Left ventricle myocardium inferior (tissue), 1 donor: ENCODE measurements at places on chromosomes 4 and X.

DNA sequence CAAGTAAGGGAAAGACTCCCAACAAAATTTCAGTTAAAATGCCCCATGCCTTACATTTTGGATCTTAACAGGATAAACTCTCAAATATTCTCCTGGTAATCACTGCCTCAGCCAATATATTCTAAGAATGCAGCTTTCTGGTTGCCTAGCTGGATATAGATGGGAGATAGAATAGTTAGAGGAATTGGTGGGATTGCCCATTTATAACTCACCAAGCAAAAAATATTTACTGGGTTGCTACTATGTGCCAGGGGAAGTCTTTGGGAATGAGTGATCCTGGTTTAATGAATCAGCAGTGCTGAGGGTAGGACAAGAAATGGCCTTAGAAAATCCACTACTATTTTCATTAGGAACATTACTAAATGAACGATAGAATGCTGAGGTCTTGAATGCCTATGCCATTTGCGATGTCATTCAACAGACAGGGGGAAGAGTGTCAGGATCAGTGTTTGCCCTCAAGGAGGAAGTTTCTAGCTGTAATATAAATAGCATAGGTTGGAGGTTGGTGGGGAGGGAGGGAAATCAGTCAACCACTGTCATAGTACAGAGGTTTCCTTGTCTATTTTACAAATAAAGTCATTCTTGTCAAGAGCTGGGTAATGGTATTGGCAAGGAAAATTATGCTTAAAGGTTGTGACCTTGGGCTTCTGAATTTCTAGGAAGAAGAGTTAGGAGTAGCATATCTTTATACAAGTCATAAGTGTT, 63.5 kb downstream of the ENOPH1 start:
- DNase-seq, result no peak

DNA sequence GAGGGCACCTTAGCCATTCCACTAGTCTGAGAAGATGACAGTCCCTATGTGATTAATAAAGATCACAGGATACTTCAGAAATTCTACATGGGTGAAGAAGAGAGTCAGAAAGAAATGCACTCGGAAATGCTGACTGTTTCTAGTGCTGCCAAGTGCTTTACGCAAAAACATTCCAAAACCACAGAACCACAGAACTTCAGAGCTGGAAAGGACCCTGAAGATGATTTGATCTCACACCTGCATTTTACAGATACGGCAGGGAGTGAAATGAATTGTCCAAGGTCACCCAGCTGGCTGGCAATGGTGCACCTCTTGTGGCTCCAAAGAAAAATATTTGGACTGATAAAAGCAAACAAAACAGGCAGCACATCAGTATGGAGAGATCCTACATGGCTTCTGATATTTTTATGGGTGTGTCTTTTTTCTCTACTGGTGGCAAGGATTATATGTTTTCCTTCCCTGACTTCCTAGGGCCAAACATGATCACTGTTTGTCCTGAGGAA, 115.9 kb downstream of the MAML3 start:
- no peak for DNase-seq

DNA sequence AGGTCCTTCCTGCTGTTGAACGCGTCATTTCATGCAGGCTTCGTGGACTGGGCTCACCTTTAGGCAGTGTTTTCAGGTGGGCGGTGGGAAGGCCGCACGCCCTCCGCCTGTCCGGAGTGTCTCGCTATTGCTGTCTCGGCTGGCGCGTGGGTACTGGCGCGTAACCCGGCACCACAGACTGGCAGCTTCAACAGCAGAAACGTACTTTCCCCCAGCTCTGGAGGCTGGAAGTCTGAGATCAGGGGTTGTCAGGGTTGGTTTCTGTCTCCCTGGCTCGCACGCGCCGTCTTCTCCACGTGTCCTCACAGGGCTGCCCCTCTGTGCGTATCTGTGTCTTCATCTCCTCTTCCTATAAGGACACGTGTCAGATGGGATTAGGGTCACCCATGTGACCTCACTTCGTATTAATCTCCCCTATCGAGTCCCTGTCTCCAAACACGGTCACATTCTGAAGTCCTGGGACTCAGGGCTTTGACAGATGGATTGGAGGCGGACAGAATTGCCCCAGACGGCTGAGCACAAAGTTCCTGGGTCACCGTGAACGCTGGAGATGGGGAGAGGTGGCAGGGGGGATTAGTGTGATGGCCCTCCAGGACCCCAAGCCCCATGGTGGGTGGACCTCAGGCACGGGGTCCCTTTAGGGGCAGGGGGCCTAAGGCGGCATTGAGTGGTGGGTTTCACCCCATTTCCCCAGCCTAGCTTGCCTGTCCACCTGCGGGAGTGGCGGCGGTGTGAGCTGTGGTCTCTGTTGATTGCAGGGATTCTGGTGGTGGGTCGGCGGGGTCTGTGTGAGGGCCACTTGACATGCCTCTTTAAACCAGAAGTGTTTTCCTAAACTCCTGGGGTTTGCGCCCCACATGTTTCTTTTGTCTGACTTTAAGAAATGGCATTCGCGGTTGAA, 83.4 kb upstream of the LRPAP1 start:
- no peak for DNase-seq

- no peak for DNase-seq
These were observed 50.4 kb downstream of the USP11 start for GRCh38 chrX:47283015-47283771.

DNA sequence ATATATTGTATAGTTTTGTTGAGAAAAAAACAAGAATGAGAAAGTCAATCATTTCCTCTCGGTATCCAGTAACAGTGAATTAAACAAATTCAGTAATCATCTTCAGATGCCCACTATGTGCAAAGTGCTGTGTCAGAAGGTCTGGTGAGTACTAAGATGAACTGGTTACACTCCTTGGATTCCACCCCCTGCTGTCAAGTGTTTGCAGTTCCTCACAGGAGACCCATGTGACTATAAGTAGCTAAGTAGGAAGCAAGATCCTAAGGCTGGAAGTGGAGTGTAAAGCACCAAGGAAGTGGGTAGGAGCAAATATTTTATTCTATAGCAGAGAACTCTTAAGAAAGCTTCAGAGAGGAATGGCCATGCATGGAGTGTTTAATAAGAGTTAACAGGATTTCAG, 73.6 kb downstream of the SNX25 start:
- no peak for DNase-seq

DNA sequence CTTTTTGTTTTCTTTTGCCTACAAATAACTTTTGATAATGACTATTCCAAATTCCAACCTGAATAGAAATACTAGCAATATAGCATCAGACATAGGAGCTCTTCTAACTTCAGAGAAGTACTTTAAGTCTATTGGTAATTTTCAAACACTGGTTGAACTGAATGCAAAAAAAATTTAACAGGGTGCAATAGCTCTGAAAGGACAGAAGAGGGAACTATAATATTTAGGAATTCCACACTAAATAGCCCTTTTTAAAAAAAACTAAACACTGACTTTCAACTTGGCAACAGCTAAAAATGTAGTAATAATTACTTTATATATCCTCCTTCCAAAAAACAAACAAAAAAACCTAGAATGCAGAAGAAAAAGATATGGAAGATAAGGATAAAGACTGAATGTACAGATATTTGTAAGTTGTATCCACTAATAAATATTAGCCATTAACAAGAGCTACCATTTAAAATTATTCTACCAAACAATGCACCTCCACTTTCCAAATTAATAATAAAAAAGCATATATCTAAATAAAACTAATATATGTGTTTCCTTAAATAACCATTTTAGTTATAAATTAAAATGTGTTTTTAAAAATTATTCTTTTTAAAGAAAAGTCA, 81.4 kb downstream of the FBXW7 start:
- no peak for DNase-seq

GRCh38 chrX:9885150-9885549, 82.0 kb upstream of the CLDN34 start:
- DNase-seq, result peak; percentile 44

- DNase-seq, result no peak
These were observed 1.3 kb upstream of the USP51 start for GRCh38 chrX:55490974-55491373.

DNA sequence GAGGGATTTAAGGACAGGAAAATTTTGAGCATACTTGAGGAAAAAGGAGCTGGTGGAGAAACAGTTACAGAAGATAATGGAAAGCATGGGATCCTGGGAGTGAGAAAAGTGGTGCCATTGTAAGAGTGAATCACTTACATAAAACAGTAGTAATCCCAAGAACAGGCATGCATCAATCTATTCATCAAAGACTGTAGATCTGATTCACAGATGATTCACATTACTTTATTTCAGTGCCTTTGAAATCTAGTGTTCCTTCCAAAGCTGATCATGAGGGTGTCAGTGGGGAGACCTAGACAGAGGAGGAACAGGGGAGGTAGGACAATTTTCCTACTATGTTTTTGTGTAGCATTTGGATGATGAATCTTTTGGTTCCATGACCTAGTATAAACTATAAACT, 102.7 kb downstream of the TAB3 start:
- DNase-seq, result no peak

GRCh38 chrX:30495468-30495867, 82.1 kb downstream of the TASL start:
- DNase-seq, result no peak

DNA sequence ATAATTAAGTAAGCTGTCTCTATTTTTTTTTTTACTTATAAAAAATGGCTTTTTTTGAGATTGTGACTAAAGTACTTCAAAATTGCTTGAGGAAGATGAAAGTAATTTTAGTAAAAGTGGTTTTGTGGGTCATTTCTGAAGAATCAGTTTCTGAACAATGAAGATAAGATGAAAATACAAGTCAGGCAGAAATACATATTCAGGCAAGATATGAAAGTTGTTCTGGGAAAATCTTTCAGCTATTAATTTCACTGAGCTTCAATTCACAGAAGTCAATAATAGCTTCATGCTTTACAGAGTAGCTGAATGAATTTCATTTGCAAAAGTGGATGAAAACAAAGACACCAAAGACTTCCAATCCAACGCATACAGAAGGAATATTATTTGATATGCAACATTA, 305.2 kb upstream of the ARSJ start:
- no peak for DNase-seq

DNA sequence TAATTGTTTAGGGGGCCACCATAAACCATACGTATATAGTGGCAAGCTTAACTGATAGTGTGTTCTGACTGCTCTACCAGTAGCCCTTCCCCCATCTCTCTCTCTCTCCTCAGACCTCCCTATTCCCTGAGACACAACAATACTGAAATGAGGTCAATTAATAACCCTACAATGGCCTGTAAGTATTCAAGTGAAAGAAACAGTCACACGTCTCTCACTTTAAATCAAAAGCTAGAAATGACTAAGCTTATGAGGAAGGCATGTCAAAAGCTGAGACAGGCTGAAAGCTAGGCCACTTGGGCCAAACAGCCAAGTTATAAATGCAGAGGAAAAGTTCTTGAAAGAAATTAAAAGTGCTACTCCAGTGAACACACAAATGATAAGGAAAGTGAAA, 78.0 kb downstream of the PRDM5 start:
- DNase-seq, result no peak

GRCh38 chrX:108271397-108271787, 166.8 kb downstream of the COL4A6 start:
- DNase-seq, result no peak

GRCh38 chrX:39381422-39381821, 580.2 kb downstream of the MID1IP1 start:
- DNase-seq, result no peak

- no peak for DNase-seq
These were observed 90.3 kb downstream of the ATOH1 start for GRCh38 chr4:93918856-93919255.

- no peak for DNase-seq
These were observed 108.0 kb upstream of the TLL1 start for GRCh38 chr4:165765053-165765452.

DNA sequence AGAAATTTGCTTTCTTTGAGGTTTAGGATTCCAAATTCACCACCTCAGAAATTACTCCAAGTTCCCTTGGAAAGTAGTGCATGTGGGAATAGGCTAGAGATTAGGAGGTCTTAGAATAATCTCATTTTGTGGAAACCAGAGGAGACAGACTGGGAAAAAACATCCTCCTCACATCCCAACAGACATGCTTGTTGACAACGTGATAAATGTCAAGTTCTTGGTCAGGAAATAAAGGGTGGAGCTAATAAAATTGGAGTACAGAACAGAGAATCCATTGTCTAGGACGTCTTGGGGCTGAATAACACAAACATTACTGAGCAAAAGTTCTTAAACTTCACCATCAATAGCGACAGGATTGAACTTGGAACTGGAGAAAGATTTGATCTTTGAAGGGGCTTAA, 233.4 kb downstream of the PABPC4L start:
- DNase-seq, result no peak

DNA sequence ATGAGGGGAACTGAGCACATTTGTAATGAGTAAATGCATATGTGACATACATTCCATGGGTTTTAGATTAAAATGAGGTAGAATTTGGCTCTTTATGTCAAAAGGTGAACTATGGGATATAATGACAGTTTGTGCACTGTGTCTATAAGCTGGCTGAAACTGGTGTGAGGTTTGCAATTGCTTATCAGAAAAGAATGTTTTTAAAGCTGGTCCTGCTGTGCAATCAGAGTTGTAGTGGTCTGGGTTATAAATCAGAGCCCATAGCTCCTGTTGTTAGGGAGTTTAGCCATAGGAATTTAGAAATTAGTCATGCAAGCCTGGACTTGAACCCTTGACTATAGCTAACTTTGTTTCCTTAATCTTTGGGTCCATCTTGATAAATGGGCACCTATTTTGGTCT, 23.1 kb upstream of the GATB start:
- no peak for DNase-seq

DNA sequence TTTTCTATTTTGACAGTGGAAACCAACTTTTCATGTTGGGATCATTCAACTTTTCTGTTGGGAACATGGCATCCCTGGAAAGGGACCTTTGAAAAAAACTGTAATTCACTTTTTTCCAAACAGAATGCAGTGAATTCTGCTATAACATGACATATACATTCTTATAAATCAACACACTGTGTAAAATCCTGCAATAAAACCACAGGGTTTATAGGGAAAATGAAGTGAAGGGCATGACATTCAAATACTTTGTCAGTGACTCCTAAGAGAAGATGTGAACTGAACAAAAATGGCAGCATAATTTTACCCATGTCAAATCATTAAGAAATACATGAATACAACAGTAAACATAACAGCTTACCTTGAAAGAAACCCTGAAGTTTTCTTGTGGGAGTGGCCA, 264.5 kb upstream of the ANKRD50 start:
- DNase-seq, result no peak

DNA sequence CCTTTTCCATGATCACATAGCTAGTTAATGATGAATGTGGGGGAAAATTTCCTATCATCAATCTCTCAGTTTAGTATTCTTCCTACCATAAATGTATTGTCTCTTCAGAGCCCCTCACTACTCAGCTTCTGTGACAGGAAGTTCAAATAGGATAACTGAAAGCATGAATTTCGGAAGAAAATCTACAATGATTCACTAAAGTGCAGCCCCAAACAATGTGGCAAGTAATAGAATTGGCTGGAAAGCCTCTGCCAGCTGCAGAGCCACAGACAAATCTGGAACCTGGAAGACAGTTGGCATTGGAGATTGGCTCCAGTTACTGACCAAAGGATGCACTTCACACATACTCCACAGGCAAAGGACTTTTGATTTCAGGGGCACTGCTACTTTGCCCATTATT, 35.2 kb downstream of the EGF start:
- no peak for DNase-seq

GRCh38 chr4:155612074-155612473, 54.6 kb upstream of the GUCY1A1 start:
- DNase-seq, result no peak
